C1 segment of cervical spinal cord (tissue), 14 donors: ENCODE measurements at places on chromosomes 1 and 21.

DNA sequence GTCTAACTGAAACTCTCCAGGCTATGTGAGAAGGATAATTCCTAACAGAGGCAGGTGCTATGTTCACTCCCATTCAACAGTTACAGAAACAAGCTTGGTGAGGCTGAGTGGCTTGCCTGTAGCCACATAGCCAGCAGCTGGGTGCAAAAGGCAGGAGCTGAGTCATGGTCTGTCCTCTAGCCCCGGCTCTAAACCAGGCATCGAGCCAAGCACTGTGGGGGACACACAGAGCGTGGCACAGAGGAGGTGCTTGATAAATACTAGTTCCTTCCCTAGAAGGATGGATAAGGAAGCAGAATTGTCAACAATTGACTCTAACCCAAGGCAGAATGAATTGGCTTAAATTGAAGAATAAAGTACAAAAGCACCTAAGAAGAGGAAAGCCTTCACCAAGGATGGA is 10.4 kb upstream of the KCNA2 start:
- DNase-seq, result no peak

- DNase-seq, result no peak
Observed at GRCh38 chr1:150799089-150799488, 9.0 kb downstream of the CTSK start.

GRCh38 chr1:22208268-22208972 is 65.5 kb upstream of the WNT4 start:
- no peak for DNase-seq

GRCh38 chr1:163357378-163357777 is 35.6 kb downstream of the NUF2 start:
- DNase-seq, result no peak

GRCh38 chr1:47901001-47901575 is 96.1 kb downstream of the TRABD2B start:
- peak; percentile 65 for DNase-seq

- no peak for DNase-seq
Observed at GRCh38 chr1:216549796-216550195, 126.5 kb upstream of the USH2A start.

GRCh38 chr1:223363057-223363855 is 720 bp downstream of the SUSD4 start:
- no peak for DNase-seq

- DNase-seq, result no peak
Observed at GRCh38 chr1:44501047-44501890, 96.2 kb downstream of the RNF220 start.

GRCh38 chr1:216604771-216605170 is 118.5 kb downstream of the ESRRG start:
- no peak for DNase-seq

- no peak for DNase-seq
Observed at GRCh38 chr1:174794861-174795260, 204.9 kb upstream of the CACYBP start.

DNA sequence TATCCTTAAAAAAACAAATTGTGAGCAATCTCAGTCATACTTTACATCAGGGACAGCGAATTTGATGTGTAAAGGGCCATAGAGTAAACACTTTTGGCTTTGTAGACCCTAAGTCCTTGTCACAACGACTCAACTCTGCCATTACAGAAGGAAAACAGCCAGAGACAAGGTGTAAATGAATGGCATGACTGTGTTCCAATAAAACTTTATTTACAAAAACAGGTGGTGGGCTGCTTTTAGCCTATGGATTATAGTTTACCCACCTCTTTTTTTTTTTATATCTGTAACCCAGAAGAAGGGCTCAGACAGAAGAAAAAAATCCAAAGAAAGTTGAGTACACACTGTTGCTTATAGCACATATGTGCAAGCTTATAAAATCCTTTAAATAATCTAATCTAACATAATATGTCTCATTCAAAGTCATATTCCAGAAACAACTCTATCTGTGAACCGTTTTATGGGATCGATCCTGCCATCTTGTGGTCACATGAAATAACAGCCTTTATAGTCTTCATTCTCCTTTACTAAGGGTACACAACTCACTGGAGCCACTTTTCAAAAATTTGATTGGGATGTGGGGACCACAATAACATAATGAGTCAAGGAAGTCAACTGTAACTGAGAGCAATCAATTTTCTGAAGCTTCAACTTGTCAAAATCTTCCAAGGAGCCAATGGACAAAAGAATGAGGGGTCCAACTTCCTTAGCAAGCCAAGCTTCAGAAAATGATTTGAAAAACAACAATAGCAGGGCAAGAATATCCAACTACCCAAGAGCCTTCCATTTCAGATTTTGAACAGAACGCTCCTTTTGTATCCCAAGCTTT is 142.2 kb upstream of the KRTAP19-8 start:
- DNase-seq, result no peak

- DNase-seq, result no peak
Observed at GRCh38 chr1:196309386-196309785, 298.9 kb downstream of the KCNT2 start.

- no peak for DNase-seq
Observed at GRCh38 chr1:92503926-92504285, 17.2 kb upstream of the GFI1 start.

- DNase-seq, result no peak
Observed at GRCh38 chr1:14871218-14871970, 272.9 kb downstream of the KAZN start.

DNA sequence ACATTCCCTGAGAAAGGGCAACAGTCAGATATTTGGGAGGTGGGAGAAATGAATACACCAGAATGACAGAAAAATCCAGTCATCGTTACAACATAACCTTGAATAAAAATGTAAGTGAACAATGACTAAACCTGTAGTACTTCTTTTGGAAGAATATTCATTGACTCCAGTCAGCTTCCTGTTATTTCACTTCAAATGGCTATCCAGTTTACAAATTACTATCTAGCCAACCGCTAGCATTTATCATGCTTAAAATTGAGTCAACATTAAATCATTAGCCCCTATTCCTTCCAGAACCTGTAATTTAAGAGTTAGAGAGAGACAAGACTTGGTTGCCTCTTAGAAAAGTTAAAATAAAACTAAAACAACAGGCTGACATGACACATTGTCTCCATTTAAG is 33.6 kb downstream of the WLS start:
- DNase-seq, result no peak

- DNase-seq, result no peak
Observed at GRCh38 chr21:32712043-32712442, 15.8 kb downstream of the SYNJ1 start.

GRCh38 chr1:50659107-50659662 is 235.9 kb upstream of the DMRTA2 start:
- DNase-seq, result no peak

- DNase-seq, result no peak
Observed at GRCh38 chr1:46224966-46225365, 21.8 kb downstream of the LURAP1 start.

GRCh38 chr1:113282893-113283285 is 107.4 kb upstream of the MAGI3 start:
- no peak for DNase-seq

DNA sequence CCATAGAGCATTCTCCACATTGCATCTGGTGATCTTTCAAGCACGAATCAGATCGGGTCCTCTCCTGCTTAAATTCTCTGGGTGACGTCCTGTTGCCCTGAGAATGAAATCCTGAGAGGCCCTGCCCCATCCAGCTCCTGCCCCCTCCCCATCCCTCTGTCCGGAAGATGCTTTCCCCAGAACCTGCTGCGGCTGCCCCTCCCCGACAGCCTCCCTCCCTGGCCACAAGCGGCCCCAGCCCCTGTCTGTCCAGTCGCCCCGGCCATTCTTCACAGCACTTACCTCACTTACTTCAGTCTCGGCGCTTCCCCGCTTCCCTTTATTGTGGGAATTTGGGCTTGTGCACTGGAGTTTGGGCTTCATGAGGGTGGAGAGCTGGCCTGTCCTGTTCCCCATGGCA is 40.3 kb downstream of the TAS1R2 start:
- DNase-seq, result no peak

- DNase-seq, result no peak
Observed at GRCh38 chr1:148386617-148387016, 96.5 kb downstream of the PPIAL4G start.

GRCh38 chr1:109304226-109304920 is 2.4 kb downstream of the MYBPHL start:
- DNase-seq, result peak; percentile 76

DNA sequence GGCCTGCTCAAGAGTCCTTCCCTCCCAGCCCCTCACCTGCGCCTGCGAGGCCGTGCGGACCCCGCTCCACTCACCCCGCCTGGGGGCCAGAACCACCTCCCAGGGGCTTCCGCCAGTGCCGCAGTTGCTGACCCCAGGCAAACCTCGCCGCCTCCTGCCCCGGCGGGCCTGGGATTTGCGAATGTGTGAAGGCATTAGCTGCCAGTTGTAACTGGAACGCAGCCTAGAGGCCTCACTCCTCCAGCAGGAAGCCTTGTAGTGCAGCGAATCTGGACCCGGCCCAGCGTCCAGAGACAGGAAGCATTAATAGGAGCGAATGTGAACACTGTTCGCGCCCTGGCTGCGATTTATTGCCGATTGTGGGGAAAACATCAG is 140.9 kb upstream of the ARHGEF16 start:
- DNase-seq, result peak; percentile 29

GRCh38 chr1:163265547-163265946 is 56.2 kb upstream of the NUF2 start:
- DNase-seq, result no peak

GRCh38 chr1:69175053-69175452 is 392.7 kb upstream of the LRRC7 start:
- no peak for DNase-seq

DNA sequence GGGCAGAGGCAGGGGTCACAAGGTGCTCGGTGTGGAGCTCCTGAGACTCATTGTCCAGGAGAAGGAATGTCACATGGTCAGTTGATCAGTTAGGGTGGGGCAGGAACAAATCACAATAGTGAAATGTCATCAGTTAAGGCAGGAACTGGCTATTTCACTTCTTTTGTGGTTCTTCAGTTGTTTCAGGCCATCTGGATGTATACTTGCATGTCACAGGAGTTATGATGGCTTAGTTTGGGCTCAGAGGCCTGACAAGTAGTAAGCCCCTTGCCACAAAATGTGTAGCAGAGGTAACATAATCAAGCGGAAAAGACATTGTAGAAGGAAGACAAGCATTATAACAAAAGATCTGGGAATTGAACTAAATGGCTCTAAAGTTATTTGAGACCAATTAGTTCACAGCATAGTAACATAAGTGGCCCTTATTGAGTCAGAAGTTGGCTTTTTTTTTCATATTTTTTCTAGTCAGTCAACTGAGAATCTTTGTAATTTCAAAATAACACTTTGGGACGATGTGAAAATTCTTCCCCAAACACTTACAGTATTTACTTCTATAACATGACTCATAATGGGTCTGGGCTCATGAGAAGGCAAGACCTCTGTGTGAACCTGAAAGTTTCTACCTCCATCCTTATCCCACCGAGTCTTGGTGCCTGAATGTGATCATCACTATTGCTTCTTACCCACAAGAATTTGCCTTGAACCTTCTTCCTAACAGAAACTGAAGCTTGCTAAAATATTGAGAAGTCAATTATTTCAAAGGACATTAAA is 137.0 kb upstream of the DPT start:
- no peak for DNase-seq

DNA sequence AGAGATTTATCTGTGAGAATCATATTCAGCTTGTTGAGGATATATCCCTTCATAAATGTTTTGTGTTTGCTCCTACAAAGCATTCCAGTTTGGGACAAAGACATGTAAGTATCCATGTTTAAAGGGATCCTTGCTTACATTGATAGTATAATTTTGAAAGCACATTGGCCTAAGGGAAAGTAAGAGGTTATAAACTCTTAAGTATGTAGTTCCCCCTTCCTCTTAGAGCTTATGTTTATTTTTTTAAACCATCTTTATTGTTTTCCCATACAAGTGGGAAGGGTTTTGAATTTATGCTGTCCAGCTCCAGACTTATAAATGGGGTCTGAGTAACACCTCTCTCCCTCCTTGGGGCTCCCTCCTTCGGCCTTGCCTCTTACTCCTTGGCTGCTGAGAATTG is 481.5 kb downstream of the LMO4 start:
- DNase-seq, result no peak

DNA sequence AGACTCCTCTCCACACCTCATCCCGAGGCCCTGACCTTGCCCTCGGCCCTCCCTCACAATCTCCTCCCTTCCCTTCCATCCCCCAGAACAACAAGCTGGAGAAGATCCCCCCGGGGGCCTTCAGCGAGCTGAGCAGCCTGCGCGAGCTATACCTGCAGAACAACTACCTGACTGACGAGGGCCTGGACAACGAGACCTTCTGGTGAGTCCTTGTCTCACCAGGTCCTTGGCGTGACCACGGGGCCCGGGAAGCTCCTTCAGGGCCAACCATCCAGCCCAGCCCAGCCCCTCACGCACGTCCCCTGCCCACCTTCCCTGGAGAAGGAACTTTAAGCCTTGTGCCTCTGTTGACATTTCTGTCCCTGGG is 15.6 kb downstream of the PODN start:
- no peak for DNase-seq

DNA sequence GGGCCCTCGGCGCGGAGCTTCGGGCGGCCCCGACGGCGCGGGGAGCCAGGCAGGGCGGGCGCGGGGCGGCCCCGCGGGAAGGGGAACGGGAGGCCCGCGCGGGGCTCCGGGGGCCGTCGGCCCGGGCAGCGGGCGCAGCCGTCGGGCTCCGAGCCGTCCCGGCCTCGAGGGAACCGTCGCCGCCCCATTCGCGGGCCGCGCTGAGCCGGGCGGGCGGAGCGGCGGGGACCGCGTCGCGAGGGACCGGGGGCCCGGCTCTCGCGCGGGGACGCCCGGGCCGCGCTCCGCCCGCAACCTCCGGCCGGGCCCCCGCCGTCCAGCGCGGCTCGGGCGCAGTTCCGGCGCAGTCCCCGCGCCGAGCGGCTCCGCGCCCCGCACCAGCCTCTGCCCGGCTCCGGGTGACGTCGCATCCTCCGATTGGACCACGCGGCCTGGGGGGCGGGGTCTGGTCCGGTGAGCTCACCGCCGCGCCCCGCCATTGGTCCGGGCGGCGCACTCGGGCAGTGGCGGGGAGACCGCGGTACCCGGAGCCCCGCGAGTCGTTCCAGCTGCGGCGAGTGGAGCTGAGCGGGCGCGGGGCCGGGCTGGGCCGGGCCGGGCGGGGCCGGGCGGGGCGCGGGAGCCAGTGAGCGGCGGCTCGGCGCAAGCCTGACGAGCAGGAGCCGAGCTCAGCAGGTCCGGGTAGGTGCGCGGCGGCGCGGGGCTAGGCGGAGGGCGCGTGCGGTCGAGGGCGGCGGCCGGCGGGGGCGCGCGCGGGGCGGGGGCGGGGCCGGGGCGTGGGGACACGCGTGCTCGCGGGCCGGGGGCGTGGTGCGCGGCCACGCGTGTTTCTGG is 66.7 kb upstream of the VAMP3 start:
- peak; percentile 89 for DNase-seq

DNA sequence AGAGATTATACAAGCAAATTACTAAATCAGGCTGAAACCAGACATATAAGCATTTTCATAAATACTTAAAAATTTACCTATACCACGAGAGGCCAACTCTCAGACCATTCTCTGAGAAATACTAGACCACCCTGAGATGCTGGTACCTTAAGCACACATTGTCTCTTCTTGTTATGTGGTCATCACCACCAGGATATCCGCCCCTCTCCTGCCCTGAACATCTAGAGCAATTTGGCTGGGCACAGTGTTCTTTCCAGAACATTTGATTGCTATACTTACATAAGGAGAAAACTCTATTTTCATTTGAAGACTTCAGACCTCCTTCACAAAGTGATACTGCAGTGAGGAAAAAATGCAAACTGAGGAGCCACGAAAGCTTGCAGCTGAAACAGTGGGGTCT is 36.2 kb upstream of the DUSP10 start:
- no peak for DNase-seq
